ENCODE measurements at places on chromosomes 6 and 20.

- DNase-seq = no peak
These were observed 3.6 kb upstream of the EDN1 start for GRCh38 chr6:12286373-12287110.

- DNase-seq = no peak
These were observed 149.4 kb upstream of the BMP2 start for GRCh38 chr20:6618051-6618450.

GRCh38 chr20:34222208-34222607 lies 19.0 kb upstream of the ASIP start:
- no peak for DNase-seq

DNA sequence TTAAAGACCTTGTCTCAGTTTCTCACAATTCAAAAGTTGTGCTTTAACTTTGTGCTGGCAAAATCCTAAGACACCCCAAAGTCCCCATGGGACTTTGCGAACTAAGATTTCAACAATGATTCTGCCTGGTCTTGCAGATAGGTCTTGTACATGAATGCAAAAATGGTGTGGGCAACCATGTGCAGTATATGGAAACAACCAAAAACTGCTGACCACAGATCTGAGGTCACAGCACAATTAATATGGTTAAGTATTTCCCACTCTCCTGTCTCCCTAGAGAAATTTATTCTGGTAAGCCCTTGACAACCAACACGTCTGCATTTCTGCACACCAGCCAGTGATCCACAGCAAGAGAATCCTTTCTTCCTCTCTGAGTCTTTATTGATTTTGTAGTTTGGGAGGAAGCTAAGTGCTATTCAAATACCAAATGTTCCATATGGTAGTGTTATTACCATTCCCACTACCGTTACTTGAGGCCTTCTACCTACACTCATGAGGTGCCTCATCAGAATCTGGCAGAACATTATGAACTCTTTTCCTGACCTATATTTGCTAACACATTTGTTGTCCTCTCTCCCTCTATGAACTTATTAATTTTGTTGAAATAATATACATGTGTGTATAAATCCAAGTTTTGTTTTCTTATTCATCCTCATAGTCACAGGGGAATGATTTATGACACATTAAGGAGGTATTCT lies 178.7 kb downstream of the ATXN1 start:
- DNase-seq = no peak

DNA sequence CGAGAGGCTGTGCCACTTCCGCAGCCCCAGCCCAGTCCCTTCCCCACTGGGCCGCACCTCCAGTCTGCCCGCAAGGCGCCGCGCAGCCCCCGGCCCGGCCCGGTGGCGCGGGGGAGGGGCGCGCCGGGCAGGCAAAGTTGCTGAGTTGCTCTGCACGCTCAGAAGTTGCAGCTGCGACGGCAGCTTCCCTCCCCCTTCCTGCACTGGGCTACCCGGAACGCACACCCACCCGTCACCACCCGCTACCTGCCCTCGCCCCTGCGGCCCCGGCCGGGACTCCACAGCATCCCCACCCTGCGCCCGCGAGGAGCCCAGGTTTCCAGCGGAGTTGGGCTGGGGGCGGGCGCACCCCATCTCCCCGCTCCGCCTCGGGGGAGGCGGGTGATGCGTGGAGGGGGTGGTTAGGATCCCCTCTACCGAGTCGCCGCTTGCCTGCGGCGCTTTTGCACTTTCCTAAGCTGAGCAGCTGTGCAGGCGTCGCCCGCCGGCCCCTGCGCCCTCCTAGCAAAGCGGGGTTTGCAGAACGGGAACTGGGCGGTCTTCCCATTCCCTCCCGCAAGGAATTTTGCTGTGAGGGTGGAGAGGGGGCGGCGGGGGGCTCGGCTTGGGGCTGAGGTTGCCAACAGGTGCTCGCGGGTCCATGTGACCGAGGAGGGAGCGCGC lies 55.9 kb upstream of the RREB1 start:
- peak; percentile 25 for DNase-seq

GRCh38 chr20:41232973-41233926 lies 84.3 kb downstream of the ZHX3 start:
- DNase-seq = no peak

DNA sequence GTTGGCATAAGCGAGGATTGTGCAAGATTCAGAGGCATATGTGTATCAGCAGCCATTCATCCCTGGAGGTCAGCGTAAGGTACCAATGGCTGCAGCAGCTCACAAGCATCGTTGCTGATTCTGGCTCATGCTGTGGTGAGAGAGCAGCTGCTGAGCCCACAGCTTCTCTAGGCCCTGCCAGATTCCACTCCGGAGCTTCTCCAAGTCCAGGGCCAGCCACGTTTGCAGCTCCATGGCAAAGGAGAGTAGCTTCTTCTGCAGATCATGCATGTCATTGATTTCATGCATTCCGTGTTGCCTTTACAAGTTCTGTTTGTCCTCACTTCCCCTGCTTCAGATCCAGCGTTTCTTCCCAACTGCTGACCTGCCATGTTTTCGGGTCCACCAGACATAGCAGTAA lies 474.8 kb upstream of the ID4 start:
- DNase-seq = no peak

DNA sequence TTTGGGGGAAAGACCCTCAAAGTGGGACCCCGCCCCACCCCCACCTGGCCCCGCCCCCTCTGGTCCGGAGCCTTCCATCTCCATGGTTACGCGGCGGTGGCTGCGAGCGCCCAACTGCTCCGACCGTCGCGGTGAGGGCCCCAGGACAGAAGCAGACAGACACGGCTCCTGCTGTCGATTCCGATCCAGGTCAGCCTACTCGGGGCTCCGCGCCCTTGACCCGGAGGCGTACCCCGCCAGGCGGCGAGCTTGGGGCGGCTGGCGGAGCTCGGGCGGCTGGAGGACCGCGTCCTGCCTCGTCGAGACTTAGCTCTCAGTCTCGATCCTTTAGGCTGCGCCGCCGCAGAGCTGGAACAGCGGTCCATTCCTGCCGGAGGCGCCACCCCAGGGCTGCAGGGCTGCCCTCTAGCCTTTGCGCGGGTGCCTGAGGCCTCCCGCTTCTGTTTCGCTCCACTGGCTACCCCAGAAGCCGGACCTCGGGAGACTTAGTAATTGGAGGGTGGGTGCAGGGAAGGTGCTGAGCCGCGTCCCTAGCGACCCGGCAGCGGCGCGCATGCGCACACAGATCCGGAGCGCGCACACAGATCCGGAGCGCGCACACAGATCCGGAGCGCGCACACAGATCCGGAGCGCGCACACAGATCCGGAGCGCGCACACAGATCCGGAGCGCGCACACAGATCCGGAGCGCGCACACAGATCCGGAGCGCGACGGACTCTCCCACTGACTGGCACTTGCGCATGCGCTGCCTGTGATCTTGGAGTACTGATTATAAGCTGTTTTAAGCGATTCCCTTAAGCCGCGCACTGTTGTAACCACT lies at the start of gene CFAP206:
TSS of gene CFAP206 (plus strand) at position 72 of the 820 bp plus-strand sequence. CDS start 1,868 bp downstream, outside the sequence.
- DNase-seq = peak; percentile 57

GRCh38 chr20:36246401-36246800 lies 10.1 kb downstream of the AAR2 start:
- DNase-seq = no peak

DNA sequence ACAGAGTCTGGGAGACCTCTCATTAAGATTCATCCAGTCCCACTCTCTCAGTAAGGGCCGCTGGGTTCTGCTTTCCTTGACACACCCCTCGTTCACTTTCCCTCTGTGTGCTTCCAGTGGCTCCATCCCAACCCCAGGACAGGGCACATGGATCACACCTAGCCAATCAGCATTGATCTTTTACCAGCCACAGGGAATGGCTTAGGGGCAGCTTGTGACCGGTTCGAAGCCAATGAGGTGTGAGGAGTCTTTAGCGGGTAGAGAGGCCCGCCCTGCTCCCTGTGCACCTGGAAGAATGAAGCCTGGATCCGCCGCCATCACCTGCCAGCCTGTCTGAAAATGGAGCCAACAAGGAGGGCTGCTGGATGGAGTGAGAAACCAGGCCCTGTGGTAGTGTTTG lies 35.2 kb upstream of the OVOL2 start:
- DNase-seq = no peak

GRCh38 chr6:118344014-118344670 lies 204.0 kb upstream of the PLN start:
- DNase-seq = no peak

- DNase-seq = no peak
These were observed 228.9 kb downstream of the ANKRD60 start for GRCh38 chr20:57999465-58000111.

DNA sequence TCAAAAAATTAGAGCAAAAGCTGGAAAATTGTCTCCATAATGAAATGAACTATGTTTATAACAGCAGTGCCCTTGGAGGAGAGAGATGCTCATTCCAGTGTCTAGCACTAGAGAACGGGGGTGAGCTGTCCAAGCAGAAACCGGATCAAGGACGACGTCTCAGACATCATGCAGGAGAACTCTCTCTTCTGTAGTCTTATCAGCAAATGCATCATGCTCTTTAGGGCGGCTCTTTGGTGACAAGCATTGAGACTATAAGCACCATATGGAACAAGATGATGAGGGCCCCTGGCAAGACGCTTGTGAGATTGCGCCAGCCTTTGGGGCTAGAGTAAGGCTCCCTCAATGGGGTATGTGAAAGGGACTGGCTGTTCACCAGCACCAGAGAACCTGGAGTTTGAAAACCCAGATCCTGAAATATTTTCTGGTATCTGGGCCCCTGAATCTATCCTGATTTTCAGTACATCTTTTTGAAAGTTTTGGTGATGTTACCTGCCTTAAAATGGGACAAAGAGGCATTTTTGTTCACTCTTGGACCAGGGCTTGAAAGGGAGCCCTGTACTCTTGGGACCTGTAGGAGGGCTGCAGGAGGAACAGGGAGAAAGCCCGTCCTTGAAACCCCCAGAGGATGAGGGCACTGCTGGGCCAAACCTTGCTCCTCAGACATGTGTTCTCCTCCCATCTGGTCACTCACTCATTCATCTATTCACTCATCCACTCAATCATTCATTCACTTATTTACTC lies 127.6 kb downstream of the TTLL2 start:
- DNase-seq = no peak
